ENCODE measurements at places on chromosomes 5 and 9. TPM values are rescaled to one million over a fixed set of nuclear protein-coding genes. Genes with fewer than 3 reads are reported as not detected.

- peak; percentile 89 for DNase-seq
- H3K4me1 ChIP-seq, result peaks cover 3% of the 10 kb centered on the region
- H3K4me3 ChIP-seq, result peak within 1 kb of the TSS; percentile 79
Measured at GRCh38 chr9:93183663-93184431, at the start of gene WNK2. Gene WNK2, plus strand, starts transcription at chr9:93184139. Its CDS starts 791 bp downstream, at chr9:93184930.

DNA sequence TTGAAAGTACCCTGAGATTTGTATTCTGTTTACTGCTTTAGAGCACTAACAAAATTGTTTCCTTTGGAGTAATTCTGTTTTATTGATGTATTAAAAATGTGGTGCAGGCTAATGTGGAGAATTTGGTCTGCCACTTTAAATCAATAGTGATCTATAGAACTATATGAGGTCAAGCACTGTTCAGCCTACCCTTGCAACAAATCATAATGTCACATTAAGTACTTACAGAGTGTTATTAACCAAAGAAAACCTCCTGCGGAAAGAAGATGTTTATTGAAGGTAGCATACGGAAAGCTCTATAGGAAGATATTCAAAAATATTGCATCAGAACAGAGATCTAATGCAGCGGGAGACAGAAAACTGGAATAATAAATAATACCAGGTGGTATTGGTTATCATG lies 865.0 kb upstream of the TYRP1 start:
- no peaks in the 10 kb centered on the region for H3K27me3 ChIP-seq
- H3K27ac ChIP-seq, result no peak overlapping the region
- no peak for DNase-seq
- H3K4me3 ChIP-seq, result no peak overlapping the region
- no peaks in the 10 kb centered on the region for H3K36me3 ChIP-seq

DMGDH gene
- total RNA-seq, result not detected

DNA sequence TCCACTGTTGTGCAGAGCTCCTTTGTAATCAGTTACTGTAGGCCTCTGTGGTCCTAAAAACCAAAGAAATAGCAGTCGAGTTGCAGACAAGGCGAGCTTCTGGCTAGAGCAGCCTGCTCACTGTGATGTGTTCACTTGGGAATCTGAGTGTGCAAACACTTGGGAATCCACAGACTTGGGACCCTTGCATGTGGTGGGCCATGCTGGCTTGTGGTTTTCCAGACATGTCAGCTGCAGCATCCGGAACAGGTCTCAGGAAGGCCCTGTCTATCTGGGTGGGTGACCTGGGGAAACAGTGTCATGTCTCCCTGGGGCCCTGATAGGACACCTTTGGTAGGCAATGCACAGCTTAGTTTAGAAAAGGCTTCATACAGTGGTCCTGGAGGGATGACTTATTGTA lies 66.4 kb downstream of the WWC1 start:
- no peaks in the 10 kb centered on the region for H3K4me1 ChIP-seq
- H3K27me3 ChIP-seq, result no peaks in the 10 kb centered on the region
- no peaks in the 10 kb centered on the region for H3K36me3 ChIP-seq
- no peak overlapping the region for H3K27ac ChIP-seq

GMCL2 gene
- total RNA-seq, result 0.07 TPM

- peaks cover 9% of the 10 kb centered on the region for H3K4me1 ChIP-seq
- H3K27ac ChIP-seq, result no peak within 1 kb of the TSS
- DNase-seq, result peak; percentile 74
Measured at GRCh38 chr5:146878476-146879172, at the start of gene PPP2R2B. Gene PPP2R2B, minus strand, starts transcription at chr5:146878757.

GRCh38 chr5:38541174-38541725 lies 15.2 kb downstream of the LIFR start:
- no peaks in the 10 kb centered on the region for H3K36me3 ChIP-seq
- H3K27me3 ChIP-seq, result peaks cover 14% of the 10 kb centered on the region
- H3K27ac ChIP-seq, result no peak overlapping the region
- H3K4me3 ChIP-seq, result no peak overlapping the region
- H3K4me1 ChIP-seq, result no peaks in the 10 kb centered on the region

ARAP3 gene
- 10.9 TPM for total RNA-seq

- H3K27ac ChIP-seq, result no peak overlapping the region
- peaks cover 14% of the 10 kb centered on the region for H3K27me3 ChIP-seq
- H3K36me3 ChIP-seq, result no peaks in the 10 kb centered on the region
- no peaks in the 10 kb centered on the region for H3K4me1 ChIP-seq
- no peak for DNase-seq
Measured at GRCh38 chr9:70616228-70616990, 202.0 kb upstream of the KLF9 start.

GRCh38 chr9:121353241-121354061 lies 16.6 kb downstream of the STOM start:
- no peaks in the 10 kb centered on the region for H3K27me3 ChIP-seq
- H3K27ac ChIP-seq, result peak overlapping the region; percentile 89
- H3K4me3 ChIP-seq, result peak overlapping the region; percentile 69
- peaks cover 47% of the 10 kb centered on the region for H3K36me3 ChIP-seq
- H3K4me1 ChIP-seq, result peaks cover 50% of the 10 kb centered on the region

C9orf152 gene
- not detected for total RNA-seq

DNA sequence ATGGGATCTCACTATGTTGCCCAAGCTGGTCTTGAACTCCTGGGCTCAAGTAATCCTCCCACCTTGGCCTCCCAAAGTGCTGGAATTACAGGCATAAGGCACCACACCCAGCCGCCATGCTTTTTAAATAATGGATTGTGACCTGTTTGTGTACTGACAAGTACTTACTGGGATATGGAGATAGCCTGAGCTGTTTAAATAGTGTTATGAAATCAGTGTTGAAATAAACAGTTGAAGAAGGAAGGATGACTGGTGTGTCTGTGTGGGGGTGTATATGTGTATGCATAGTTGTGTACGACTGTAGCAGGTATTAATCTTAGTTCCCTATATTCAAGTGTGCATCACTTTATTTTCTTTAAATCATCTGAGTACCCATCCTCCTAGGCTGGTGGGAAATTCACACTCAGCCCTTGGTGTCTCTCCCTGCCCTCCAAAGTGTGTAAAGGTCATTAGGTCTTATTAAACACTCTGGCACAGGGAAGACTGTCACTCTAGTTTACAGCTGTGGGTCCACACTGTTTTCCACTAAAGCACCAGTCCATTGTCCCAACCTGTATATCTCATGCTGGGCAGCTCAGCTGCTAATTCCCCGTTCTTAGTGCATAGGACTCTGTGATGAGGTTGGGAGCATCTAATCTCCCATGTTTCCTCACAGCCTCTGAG lies 91.0 kb downstream of the SNX18 start:
- H3K27ac ChIP-seq, result no peak overlapping the region
- peaks cover 8% of the 10 kb centered on the region for H3K36me3 ChIP-seq
- peaks cover 27% of the 10 kb centered on the region for H3K4me1 ChIP-seq
- H3K27me3 ChIP-seq, result peaks cover 5% of the 10 kb centered on the region

GRCh38 chr5:162996053-162996452 lies 441.3 kb upstream of the CCNG1 start:
- H3K4me3 ChIP-seq, result no peak overlapping the region
- H3K4me1 ChIP-seq, result no peaks in the 10 kb centered on the region
- no peak for DNase-seq
- no peaks in the 10 kb centered on the region for H3K27me3 ChIP-seq
- no peak overlapping the region for H3K27ac ChIP-seq

DNA sequence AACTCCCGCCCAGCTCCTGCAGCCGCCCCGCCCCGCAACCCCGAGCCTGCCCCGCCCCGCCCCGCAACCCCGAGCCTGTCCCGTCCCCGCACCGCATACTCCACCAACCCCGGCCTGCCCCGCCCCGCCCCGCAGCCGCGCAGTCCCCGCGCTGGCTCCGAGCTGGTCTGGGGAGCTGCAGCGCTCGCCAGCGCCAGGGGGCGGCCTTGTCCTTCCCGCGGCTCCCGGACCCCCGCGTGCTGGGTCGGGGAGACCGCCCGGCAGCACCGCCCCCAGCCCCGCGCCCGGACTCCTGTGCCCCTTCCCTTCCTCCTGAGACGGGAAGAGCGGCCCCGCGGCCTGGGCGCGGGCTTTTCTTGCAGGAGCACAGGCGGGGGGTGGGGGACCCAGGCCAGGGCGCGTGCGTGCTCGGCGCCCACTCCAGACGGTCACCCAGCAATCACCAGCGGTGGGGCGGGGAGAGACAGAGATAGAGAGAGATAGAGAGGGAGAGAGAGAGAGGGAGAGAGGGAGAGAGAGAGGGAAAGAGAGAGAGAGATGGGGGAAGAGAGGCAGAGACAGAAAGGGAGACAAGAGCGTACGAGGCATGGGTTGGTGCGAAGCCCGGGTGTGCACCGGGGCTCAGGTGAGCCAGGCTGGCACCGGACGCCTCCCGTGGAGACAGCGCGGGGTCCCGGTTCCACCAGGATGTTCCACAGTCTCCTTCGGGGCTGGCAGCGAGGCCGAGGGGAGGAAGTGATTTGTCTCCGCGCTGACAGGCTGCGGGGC lies 14.7 kb upstream of the TMEM250 start:
- H3K27ac ChIP-seq, result no peak overlapping the region
- H3K36me3 ChIP-seq, result no peaks in the 10 kb centered on the region
- H3K4me1 ChIP-seq, result no peaks in the 10 kb centered on the region
- no peak overlapping the region for H3K4me3 ChIP-seq
- H3K27me3 ChIP-seq, result peaks cover 19% of the 10 kb centered on the region
- peak; percentile 67 for DNase-seq

DNA sequence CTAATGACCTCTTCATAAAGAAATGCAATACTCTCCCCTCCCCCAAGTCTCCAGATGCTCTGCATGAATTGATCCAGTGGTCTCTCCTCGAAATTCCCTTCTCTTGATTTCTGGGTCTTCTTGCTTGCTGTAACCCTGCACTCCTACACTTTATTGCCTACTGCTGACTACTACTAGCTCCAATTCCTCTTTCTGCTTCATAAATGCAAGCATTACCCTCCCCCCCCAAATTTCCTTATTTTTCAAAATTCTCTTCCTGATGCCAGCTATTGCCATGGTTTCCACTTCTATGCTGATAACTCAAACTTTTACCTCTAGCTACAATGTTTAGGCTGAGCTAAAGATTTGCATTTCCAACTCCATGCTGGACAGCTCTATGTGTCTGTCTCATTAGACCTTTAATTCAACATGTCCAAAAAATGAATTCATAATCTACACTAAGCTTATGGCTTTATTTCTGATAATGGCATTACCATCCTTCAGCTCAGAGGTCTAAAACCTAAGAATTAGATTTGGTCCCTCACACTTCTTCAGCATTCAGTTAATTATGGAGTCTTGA lies 1.4 kb downstream of the ZBTB26 start:
- DNase-seq, result no peak
- H3K27ac ChIP-seq, result no peak overlapping the region
- no peaks in the 10 kb centered on the region for H3K27me3 ChIP-seq
- peaks cover 3% of the 10 kb centered on the region for H3K36me3 ChIP-seq
- H3K4me1 ChIP-seq, result peaks cover 8% of the 10 kb centered on the region
- no peak overlapping the region for H3K4me3 ChIP-seq

Data from activated CD4-positive, alpha-beta T cell treated with anti-CD3 and anti-CD28 coated beads, Interleukin-2, amount 10 ng/mL, durations not matched to agents 24 days and 14 days (primary cell).